ENCODE measurements at places on chromosomes 4 and X.

GRCh38 chrX:108025954-108026600 lies 18.8 kb upstream of the VSIG1 start:
- no peak for DNase-seq

DNA sequence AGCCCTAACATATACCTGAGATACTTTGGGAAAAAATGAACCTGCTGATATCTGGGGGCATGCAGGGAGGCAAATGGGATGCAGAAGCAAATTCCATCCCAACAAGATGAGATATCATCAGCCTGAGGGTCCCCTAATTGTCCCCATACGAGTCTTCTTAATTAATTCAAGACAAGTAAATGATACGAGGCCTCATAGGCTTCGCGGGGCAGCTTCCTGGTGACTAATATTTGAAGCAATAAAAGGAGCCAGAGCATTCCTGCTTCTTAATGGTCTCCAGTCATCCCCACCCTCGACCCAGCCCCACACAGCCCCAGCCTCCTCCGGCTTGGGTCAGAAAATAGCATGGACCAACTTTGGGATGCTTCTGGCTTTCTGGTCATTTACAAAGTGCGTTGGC lies 99.6 kb upstream of the MSX1 start:
- DNase-seq = no peak

DNA sequence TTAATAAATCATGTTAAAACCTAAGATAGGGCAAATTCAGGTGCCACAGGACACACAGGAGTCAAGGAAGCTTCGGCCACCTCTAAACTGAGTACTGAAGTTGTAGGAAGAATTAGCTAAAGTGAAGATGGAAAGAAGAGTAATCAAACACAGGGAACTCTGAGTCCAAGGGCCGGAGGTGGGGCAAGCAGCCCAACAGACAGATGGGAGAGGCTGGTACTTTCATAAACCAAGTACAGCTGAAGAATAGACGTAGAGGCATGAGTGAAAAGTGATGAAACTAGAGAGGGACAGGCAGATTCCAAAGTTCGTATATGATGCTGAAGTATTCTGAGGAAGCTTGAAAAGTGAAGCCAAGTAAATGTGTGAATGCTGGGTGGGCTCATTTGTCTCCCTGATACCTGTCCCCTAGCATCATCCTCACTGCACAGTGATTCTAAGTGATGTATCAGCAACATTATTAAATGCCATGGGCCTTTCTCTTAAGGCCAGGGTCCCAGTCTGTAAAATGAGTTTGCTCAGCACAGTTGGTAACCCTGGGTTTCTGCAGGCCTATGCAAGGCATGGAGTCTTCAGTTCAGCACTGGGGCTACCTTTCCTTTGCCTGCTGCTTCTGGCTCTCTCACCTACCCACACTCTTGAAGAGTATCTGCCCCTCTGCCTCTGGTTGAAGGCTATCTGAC lies 203.3 kb downstream of the NR3C2 start:
- no peak for DNase-seq

DNA sequence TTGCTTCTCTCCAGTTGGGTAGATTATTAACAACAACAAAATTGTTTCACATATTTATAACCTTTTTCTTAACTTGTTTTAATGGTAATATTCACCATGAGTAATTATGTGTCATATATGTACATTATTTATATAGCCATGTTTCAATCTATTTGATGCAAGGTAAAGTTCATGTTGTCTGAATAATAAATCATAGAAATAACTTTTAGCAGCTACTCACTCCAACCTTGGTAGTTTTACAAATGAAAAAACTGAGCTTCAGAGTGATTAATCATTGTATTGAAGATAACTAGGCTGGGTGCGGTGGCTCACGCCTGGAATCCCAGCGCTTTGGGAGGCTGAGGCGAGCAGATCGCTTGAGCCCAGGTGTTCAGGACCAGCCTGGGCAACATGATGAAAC lies 46.0 kb downstream of the TMA16 start:
- DNase-seq = no peak

DNA sequence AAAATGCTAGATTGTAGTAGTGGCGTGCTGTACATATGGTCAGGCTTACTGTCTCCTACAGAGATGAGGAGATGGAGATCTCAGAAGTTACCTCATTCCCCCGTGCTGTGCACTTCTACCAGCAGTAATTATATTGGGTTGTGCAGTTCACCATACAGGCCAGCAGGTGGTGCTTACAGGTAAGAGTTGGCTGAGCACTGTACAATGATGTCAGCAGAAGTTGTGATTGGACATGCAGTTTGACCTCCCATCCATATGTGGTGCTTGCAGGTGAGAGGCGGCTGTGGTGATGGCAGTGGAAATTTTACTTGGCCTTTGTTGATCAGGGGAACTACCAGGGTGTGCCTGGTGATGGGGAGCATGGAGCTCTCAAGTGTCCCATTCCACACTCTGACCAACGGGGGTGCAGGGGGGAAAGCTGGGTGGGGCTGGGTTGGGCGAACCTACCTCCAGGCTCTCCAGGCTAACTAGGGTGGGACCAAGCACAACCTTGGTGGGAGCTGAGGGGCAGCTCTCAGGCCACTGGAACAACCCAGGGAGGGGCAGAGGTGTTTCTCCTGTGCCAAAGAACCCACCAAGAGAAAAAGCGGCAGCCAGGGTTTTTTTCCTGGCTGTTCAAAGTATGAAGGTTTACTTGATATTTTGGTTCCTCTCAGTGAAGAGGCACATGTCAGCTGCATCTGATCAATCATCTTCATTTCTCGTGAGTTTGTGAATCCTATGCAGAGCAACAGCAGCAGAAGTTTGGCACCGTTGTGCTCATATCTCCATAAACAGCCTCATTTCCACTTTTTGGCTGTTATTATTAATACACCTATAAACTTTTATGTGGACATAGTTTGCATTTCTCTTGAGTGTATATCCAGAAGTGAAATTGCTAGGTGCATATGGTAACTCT lies 73.8 kb upstream of the FREM3 start:
- DNase-seq = peak; percentile 71

DNA sequence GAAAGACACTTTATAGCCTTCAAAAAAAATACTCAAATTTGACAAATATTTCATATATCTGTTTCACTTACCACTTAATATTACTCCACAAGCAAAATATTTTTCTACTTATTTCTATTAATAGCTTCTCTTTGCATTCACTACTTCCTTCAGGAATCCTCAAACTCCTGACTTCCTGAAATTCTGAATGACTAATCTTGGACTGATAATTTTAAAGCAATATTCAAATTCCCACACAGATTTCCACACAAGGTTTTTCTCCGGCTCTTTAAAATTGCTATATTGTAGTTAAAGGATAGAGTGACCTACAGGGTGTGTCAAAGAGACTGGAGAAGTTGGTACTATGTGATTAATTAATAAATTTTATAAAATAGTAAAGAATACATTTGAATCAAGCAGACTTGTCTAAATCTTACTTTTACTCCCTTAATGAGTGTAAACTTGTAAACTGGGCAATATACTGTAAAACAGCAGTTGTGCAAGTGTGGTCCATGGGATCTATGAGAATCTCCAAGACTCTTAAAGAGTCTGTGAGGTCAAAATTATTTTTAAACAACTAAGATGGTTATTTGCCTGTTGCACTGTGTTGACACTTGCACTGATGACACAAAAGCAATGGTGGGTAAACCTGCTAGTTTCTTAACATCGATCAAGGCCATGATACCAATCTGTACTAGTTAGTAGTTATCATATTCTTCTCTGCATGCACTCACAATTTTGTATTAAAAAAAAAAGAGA lies 44.5 kb downstream of the ANKRD17 start:
- DNase-seq = no peak

DNA sequence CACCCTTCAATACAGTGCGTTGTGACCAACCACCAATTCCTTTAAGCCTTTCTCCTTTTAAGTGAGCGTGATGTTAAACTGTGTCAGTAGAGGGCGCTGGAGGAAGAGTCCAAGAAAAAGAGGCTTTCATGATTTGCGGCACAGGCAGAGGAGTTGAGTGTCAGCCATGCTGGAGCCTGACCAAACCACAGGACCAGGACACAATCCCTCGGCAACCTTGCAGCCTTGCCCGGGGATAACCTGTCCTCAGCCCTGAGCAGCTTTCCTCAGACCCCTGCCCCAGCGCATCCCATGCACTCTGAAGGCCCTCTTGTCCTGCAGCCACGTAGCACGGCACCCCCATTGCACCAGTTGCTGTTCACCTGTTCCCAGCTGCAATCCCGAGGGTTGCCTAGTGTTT lies 53.5 kb upstream of the SMIM31 start:
- DNase-seq = peak; percentile 47

- DNase-seq = no peak
These were observed 90.4 kb downstream of the SLC16A2 start for GRCh38 chrX:74511704-74512103.
